Upper lobe of left lung (tissue), 6 donors: ENCODE measurements at places on chromosomes 12 and 14. TPM values are rescaled to one million over a fixed set of nuclear protein-coding genes. Genes with fewer than 3 reads are reported as not detected.

DNA sequence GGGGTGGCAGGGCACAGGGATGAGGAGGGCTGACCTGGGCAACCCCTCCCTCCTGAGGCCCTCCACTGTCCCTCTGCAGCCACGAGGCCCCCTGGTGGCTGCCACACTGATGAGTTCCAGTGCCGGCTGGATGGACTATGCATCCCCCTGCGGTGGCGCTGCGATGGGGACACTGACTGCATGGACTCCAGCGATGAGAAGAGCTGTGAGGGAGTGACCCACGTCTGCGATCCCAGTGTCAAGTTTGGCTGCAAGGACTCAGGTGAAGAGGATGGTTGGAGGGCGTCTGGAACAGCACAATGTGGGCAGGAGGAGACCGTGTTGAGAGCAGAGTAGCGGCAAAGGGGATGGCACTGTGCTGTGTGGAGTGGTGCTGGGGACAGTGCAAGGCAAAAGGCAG, 25.7 kb upstream of the LRP1-AS start:
- DNase-seq = no peak

DNA sequence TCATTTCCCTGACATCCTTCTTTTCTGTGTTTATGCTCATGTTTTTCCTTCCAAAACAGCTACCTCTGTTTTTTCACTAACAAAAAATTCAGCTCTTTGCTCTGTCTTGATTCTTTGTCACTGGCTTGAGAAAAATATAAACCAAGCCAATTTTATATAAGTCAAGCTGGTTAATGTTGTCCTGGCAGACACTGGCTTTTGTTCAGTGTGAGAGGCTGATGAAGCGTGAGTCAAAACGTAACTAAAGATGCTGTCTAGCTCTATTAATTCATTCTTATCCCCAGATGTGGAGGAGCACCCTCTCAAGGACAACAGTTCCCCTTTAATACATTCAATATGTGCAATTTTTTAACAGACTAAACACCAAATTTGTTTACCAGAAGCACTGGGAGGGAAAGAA, 15.8 kb downstream of the TSPAN8 start:
- DNase-seq = no peak

ZDHHC22 gene
- not detected for total RNA-seq

RNU4-1 gene
- total RNA-seq = under 0.01 TPM

GRCh38 chr12:69834576-69834975, 9.5 kb downstream of the MYRFL start:
- no peak for DNase-seq

- DNase-seq = no peak
These were observed 23.0 kb downstream of the SFSWAP start for GRCh38 chr12:131733874-131734273.

DNA sequence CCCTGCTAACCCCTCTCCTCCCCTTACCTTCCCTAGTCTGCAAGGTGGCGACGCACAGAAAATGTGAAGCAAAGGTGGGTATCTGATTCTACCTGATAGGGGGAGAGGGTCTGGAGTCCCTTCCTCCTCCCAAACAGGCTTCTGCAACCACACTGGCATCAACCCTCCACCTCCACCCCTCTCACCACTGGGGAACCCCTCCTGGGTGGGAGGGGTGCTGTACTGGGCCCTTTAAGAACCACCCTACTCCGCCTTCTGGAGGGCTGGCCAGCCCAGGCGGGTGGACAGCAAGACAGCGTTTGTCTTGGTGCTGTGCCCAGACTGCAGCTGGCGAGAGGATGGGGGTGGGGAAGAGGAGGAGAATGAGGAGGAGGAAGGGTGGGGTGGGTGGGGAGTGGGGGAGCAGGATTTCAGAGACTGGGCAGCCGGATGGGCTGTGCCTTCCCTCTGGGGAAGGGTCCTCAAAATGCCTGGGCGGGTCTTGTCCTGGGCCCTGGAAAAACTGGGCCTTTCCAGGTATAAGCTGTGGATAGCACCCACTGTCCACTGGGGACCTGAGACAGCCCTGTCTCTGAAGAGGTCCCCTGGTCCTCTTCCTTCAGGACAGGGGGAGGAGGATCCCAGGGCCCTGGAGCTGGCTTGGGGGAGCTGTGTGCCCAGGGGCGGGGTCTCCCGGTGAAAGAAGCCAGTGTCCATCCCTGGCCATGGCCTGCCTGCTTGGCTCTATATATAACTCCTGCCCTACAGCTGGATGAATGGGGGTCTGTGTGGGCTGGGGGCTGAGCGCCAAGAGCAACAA, 2.8 kb downstream of the TNS2 start:
- no peak for DNase-seq

- no peak for DNase-seq
These were observed 64.5 kb upstream of the SSTR1 start for GRCh38 chr14:38143170-38143569.

DNA sequence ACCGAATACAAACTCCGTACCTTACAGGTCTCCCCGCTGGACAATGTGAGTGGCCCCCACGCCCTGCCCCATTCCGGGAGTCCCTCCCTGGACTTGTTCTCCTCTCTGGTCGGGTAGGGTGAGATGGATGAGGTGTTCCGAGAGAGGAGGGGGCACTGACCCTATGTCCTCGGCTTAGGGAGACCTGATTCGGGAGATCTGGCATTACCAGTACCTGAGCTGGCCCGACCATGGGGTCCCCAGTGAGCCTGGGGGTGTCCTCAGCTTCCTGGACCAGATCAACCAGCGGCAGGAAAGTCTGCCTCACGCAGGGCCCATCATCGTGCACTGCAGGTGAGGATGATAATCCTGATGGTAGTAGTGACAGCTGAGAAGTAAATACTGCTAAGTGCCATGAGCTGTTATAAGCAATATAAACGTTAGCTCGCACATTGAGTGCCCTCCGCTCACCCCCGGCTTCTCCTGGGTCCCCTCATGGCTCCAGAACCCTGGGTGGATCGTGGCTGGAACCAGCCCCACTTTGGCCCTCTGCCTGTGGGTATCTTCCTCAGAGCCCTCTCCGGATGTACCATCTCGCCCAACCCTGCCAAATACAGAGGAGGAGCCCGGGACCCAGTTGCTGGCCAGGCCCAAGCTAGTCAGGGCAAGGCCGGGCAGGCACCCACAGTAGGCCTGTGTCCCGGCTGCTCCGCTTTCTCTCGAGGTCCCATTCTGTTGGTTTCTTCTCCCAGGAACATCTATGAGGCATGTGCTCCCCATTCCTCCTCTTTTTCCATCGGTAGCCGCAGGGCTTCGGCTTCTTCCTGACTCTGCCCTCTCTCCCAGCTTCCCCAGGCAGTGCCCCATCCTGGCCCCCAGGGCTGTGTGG, 6.8 kb downstream of the PTPN6 start:
- no peak for DNase-seq

DNA sequence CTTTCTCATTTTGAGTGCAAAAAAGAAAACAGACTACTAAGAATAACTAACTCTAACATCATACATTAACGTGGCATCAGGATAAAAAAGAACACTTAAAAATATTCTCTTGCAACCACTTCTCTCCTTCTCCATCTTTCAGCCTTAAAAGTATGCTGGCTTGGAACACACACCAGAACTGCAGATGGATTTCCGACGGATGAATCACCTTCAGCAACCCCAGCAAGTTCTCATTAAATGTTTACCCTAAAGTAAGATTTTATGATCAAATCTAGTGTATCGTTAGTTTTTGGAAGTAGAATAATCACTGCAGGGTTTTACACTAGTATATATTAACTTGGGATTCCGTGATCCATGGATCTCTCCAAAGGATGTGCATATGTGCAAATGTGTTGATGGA, 1.2 kb downstream of the NEK9 start:
- no peak for DNase-seq

IPO4 gene
- 50.3 TPM for total RNA-seq

DNA sequence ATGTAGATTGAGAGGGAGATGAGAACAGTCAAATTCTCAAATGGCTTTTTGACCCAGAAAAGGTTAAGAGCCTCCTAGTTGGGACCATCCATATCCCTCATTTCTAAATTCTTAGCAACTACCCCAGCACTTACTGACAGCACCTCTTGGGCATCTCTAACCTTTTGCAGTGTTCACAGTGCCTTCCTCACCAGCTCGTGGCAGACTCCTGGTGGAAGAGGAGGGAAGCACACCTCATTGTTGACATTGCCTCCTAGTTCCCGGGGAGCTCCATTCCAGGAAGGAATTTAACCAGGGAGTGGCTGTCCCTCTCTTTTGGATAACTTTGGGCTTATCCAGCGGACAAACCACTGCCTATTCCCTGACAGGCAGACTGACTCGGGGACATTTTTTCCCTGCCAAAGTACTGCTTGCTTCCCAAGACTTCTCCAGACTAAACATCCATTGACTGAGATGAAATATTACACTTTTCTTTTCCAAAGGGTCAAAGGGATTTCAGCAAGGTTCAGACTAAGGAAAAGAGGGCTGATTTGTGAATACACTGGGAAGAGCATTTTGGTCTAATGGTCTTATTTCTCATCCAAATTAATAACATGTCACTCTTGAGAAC, 9.0 kb upstream of the OR6J1 start:
- DNase-seq = no peak

- no peak for DNase-seq
These were observed 188.8 kb downstream of the EPS8 start for GRCh38 chr12:15600223-15600935.

DNA sequence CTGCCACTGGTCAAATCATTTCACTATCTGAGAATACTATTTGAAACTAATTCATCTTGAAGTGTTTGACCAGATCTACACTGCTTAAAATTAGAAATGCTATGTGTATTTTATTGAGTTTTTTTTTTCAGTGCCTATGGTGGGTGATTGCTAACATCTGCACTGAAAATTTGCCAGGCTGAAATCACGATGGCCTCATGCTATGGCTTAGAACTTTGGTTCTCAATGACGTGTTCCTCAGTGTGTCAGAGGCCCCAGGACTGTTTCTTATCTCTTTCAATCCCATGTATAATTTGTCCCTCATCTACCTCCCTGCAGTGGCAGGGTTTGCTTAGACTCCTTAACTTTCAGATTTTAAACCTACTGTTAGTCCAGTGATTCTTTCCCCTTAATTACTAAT, 36.2 kb upstream of the NKX2-8 start:
- no peak for DNase-seq

DNA sequence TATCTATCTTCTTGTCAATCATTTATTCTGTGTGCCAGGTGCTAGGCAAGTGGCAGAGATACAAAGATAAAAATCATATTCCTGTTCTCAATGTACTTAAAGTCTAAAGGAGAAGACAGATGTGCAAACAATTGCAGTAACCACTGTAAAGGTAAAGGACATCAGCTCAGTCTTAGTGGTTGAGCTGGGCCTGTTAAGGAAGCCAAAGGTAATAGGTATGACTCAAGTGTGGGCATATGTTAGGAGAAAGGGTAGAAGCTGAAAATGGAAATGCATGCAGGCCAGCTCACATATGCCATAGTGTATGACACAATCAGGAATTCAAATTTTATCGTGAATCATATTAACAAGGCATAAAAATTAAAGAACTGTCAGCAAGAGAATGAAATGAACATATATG, 49.8 kb downstream of the FAR2 start:
- no peak for DNase-seq

TGM1 gene
- total RNA-seq = 11.0 TPM

MMP14 gene
- total RNA-seq = 109 TPM

MGAT4C gene
- total RNA-seq = 0.20 TPM

DNA sequence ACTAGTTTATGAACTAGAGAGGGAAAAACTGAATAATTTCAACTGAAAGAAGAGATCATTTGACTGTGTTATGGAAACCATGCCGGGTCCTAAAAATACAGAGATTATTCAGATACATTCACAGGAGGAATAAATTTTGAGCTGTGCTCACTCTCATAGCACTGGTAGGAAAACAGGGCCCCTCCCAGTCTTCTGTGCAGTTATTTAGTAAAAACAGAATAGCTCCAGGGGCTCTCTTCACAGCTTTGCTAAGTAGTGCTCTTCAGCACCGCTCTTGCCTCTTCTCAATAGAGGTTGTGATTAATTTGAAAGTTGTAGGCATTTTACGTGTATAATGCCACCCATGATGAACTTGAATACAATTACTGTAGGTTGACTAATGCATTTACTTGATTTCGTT, 435.9 kb upstream of the PDE3A start:
- no peak for DNase-seq

TC2N gene
- total RNA-seq = 121 TPM

ATL1 gene
- total RNA-seq = 6.7 TPM

VDR gene
- 28.6 TPM for total RNA-seq

BCL2L14 gene
- 3.5 TPM for total RNA-seq

GRCh38 chr14:61174987-61175386, 106.2 kb downstream of the TMEM30B start:
- DNase-seq = no peak

DNA sequence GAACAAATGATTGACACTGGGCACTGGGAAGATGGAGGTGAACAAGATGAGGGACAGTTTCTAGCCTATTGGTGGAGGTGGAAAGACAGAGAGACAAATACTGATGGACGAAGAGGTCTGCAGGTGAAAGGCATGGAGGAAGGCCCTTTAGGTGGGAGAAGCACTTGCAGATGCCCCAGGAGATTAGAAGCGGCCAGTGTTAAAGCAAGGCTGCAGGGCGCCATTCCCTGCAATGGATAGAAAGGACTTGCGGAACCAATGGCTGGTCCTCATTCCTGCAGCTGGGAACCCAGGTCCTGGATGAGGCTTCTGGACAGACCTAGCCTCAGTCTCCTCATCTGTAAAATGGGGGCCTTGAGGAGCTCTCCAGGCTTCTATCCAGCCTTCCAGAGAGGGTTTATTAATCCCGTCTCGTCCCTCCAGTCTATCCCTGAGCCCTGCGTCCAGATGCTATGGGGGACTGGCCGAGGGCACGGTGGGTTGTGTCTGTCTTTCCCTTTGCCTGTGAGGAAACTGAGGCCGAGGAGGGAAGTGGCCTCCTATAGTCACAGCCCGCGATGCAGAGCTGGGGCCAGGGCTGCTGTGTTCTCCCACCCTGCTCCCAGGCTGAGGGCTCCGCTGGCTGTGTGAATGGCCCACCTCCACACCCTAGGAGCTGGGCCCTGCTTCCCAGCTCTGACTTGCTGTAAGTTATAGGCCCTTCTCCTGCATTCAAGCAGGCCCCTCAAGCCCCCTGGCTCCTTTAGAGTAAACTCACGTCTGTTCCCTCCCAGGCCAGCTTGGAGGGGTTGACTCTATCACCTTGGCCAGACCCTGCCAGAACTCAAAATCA, 33.0 kb downstream of the CYP46A1 start:
- no peak for DNase-seq

- DNase-seq = no peak
These were observed 27.7 kb downstream of the ARHGAP5 start for GRCh38 chr14:32104803-32105202.

DNA sequence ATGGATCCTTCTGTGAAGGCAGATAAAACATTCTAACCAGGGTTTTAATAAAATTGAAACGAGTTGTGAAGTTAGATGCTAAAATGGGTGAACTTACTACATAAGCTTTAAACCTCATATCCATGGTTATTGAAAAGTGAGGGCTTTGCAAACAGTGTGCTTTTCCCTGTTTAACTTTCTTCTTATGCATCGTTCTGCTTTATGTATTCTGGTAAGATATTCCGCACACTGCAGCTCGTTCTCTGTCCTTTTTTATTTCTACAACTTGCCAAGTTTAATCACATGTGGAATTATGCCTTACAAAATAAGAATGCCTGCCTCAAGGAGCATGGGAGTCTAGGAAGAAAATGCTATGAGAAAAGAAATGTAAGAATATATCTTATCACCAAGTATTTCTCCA, 30.9 kb downstream of the PELI2 start:
- DNase-seq = no peak

DHRS7 gene
- total RNA-seq = 52.4 TPM
